ENCODE measurements at places on chromosomes 6 and 20.

GRCh38 chr6:129641344-129641743 lies 68.6 kb downstream of the ARHGAP18 start:
- DNase-seq = no peak

GRCh38 chr6:53673162-53673727 lies 7.7 kb upstream of the KLHL31 start:
- no peak for DNase-seq

DNA sequence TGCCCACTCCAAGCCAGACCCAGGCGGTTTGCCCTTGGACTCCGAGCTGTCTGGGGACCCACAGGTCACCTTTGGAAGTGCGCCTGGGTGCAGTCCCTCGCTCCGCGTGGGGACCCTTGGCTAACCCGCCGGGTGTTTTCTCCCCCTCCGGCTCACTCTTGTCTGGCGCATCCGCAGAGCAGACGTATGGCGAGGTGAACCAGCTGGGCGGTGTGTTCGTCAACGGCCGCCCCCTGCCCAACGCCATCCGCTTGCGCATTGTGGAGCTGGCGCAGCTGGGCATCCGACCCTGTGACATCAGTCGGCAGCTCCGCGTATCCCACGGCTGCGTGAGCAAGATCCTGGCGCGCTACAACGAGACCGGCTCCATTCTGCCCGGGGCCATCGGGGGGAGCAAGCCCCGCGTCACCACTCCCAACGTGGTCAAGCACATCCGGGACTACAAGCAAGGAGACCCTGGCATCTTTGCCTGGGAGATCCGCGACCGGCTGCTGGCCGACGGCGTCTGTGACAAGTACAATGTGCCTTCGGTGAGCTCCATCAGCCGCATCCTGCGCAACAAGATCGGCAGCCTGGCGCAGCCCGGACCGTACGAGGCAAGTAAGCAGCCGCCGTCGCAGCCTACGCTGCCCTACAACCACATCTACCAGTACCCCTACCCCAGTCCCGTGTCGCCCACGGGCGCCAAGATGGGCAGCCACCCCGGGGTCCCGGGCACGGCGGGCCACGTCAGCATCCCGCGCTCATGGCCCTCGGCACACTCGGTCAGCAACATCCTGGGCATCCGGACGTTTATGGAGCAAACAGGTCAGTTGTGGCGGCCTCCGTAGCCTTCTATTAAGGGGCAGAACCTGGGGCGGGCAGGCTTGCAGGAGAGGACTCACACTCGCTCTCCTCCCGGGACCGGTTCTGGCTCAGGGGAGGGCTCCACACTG lies 1.1 kb downstream of the PAX1 start:
- no peak for DNase-seq

DNA sequence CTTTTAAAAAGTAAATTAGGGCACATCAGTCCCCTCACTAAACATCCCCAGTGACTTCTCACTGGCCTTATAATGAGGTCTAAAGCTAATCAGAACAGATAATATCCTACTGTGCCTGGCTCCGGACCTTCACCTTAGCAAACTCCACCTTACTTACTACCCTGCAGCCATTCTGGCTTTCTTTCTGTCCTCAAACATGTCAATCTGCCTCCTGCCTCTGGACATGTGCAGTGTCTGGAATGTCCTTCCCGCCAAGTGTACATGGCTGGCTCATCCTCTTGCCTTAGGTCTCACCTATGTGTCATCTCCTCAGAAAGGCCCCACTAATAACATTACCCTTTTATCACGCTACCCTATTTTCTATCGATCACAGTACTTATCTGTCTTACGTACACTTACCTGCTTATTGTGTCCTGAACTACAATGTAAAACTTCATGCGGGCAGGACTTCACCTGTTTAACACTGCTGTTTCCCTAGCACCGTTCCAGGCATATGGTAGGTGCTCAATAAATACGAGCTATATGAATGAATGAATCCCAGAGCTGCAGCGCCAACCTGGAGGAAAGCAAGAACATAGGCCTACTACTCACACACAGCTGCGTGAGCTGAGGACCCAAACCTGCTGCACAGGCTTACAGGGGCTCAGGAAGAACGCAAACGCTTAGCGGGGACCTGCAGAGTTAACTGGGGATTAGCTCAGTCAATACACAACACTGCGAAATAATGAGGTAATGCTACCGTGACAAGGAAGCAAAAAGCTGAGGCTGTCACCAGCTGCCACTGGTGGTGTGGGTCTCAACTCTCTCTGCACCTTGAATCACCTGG lies 991 bp downstream of the UQCC2 start:
- DNase-seq = no peak

GRCh38 chr20:63568986-63569949 lies 4.8 kb downstream of the HELZ2 start:
- DNase-seq = no peak

- DNase-seq = no peak
Measured at GRCh38 chr6:113169484-113169883, 687.7 kb upstream of the MARCKS start.

DNA sequence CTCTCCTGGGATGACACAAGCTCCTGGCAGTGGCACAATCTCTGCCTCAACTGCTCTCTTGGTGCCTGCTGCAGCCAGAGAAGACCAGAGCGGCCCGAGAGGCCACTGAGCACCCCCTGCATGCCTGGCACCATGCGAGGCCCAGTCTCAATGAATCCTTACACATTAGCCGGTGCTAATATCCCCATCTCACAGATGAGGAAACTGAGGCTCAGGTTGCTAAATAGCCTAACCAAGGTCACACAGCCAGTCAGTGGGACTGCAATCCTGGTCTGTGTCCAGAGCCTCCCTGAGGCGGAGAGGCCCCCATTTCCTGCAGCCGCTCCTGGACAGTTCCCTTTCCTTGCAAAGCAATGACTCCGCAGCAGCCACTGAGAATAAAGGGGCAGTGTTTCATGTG lies 81.2 kb downstream of the GRM4 start:
- no peak for DNase-seq

DNA sequence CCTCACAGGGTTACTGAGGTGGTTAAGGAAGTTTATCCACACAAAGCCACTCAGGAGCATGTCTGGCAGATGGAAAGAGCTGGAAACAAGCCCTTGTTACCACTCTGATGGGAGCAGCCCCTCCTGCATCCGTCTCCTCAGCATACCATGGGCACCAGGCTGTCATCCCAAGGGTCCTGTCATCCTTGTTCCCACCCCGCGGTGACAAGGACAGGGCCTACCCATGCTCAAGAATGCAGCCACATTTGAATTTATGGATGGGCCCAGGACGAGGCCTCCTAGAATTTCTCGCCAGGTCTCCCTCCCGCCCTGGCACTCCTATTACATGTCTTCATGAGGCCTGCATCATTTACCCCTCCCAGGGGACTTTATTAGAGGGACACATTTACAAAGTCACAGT lies 60.0 kb downstream of the NPEPL1 start:
- DNase-seq = no peak

- DNase-seq = no peak
Measured at GRCh38 chr20:823574-823902, 10.0 kb upstream of the FAM110A start.

- DNase-seq = no peak
Measured at GRCh38 chr6:137808836-137809315, 58.2 kb upstream of the TNFAIP3 start.

- DNase-seq = no peak
Measured at GRCh38 chr6:126072172-126072571, 85.8 kb downstream of the TRMT11 start.

- DNase-seq = no peak
Measured at GRCh38 chr6:16146028-16146427, 17.1 kb downstream of the MYLIP start.

DNA sequence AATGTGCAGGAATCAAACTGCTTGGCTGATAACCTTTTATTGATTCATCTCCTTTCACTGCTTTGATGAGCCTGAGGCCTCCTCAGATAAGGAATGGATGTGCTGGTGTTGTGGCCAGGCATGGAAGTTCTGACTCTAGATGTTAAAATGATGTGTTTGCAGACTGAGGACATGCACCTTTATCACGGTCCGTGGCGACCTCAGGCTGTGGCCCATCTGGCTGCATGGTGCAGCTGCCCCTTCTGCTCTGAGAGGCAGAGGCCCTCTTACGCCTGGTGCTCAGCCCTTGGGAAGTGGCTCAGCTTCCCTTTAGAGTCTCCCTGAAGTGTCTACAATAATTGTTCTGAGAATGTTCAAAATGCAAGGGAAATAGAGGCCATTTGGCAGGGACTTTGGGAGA lies 26.2 kb downstream of the CDH4 start:
- no peak for DNase-seq

GRCh38 chr6:71080133-71080532 lies 123.3 kb upstream of the B3GAT2 start:
- DNase-seq = no peak

GRCh38 chr6:100307561-100307960 lies 157.2 kb downstream of the SIM1 start:
- DNase-seq = no peak

- no peak for DNase-seq
Measured at GRCh38 chr20:11366660-11367059, 551.0 kb upstream of the BTBD3 start.

DNA sequence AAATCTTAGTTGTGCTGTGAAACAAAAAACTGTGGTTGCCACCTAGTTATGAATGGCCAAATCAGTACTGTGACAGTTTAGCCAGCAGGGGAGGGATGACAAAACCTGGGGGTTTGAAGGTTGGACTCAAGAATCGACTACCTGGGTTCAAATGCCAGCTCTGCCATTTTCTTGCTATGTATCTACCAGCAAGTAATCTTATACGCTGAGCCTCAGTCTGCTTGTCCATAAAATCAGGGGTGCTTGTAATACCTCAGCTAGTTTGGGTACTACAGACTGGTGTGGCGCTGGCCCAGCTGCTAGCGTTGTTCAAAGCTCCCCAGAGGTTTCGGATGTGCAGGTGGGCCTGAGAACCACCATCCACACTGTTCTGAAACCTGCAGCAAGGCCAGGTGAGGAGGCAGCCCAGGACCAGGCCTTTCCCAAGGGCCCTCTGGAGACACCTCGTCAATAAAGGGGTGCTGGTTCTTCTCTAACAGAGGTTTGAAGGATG lies 40.4 kb downstream of the TRAM2 start:
- DNase-seq = no peak

- DNase-seq = no peak
Measured at GRCh38 chr6:31377029-31377428, 20.1 kb upstream of the HLA-B start.

DNA sequence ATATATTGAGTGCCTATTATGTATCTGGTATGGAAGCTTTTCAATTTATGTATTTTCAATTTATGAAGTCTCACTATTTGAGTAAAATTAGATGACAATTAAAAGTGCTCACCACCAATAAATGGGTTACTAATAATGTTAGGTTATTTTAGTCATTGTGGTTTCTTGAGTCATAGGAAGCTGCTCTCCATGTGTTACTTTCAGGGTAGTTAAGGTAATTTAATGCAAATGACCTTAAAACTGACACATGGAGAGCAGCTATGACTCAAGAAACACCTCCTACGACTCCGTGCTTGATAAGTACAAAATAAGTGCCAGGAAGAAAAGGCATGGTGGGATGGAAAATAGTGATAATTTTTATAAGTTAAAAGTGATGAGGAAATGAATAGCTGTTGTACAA lies 16.5 kb upstream of the TINAG start:
- DNase-seq = no peak

DNA sequence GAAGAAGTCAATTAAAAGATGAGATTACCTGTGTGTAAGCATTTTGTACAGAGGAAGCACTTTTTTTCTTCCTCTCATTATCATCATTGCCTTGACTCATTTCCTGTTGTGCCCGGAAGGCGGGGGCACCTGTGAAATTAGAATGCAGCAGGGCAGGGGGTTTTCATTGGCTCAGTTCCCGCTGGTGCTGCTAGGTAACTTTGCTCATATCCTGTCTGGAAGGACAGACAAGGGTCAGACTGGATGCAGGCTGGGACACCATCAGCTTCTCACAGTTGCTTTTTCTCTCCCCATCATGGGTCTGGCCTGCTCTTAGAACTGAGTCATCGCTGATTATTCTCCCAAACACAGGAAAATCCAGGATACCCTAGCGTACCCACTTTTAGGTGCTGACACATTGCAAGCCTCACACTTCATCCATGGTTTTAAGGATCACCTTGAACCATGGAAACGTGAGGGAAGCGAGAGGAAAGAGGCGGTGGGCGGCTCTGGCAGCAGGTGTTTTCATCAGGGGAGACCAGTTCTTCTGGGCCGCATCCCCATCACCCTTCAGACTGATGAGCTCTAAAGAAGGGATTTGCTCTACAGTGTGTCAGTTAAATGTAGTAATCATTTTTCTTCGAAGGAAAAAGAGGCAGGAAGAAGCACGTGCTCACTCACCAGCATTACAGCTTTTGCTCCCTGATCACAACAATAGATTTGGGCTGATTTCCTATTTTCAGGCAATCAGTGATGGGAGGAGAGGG lies 195.7 kb upstream of the SASH1 start:
- DNase-seq = no peak

- no peak for DNase-seq
Measured at GRCh38 chr6:113978084-113978675, 7.2 kb upstream of the HDAC2 start.

- no peak for DNase-seq
Measured at GRCh38 chr6:87558446-87558845, 31.3 kb downstream of the RARS2 start.

- no peak for DNase-seq
Measured at GRCh38 chr6:119205911-119206618, 127.6 kb upstream of the FAM184A start.

Data from D721Med (cell line).